ENCODE measurements at places on chromosomes 7 and 10. TPM values are rescaled to one million over a fixed set of nuclear protein-coding genes. Genes with fewer than 3 reads are reported as not detected.

DNA sequence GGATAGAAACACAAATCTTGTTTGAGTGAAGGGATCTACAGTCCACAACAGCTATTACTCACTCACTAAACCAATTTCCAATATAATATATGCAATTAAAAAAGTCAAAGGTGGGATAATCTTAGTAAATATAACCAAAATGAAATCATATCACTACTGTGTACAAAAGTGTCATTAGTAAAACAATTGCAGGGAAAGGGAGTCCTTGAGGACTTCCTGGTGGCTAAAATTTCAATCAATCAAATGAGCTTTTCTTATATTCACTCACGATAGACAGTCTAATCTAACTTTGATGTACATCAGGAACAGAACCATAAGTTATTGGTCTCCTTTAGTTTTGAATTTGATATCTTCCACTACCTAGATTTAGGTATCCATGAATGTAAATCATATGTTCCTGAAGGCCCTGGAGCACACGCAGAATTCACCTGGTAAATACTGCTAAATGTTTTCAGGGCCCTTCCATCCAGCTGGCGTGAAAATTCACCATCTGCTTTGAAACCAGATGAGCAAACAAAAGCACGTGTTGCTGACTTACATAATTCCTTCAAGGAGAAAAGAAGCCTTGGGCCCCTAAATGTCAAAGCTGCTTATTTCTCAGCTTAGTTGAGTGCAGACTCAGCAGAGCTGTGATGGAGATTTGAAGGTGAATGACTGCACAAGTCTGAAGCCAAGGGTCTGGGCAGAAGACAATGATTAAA, 159.3 kb upstream of the TMEM196 start:
- no peaks in the 10 kb centered on the region for H3K27me3 ChIP-seq
- no peak overlapping the region for H3K27ac ChIP-seq
- H3K4me3 ChIP-seq: no peak overlapping the region
- no peaks in the 10 kb centered on the region for H3K4me1 ChIP-seq
- DNase-seq: no peak

DNA sequence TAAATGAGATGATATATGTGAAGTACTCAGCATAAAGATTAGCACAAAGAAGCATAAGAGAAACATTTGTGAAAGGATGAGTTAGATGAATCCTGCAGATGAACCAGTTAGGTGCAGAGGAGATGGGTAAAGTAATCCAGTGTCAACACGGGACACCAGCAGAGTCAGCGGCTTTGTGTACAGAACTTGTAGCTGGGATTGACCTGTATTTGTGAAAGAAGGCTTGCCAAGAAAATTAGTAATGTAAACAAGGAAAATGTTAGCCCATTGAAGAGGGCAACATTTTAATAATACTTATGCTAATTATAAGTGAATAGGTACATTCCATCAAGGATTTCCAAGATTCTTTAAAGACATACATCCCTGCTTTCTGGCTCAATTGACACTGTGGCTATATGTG, 255.7 kb downstream of the PTEN start:
- no peak overlapping the region for H3K4me3 ChIP-seq
- H3K27ac ChIP-seq: no peak overlapping the region

DNA sequence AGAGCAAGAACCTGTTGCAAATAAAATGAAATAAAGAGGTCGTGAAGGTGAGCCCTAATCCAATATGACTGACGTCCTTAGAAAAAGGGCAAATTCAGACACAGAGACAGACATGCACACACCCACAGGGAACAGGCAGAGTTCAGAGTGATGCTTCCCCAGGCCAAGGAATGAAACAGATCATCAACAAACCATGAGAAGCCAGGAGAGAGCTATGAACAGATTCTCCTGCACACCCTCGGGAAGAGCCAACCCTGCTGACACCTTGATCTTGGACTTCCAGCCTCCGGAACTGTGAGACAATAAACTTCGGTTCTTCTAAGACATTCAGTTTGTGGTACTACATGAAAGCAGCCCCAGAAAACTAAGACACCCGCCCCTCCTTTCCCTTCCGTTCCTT, 290.4 kb upstream of the KLF6 start:
- H3K4me1 ChIP-seq: peaks cover 42% of the 10 kb centered on the region
- DNase-seq: no peak
- H3K4me3 ChIP-seq: no peak overlapping the region

ZP3 gene
- total RNA-seq: 1.6 TPM

VENTX gene
- not detected for total RNA-seq

DNA sequence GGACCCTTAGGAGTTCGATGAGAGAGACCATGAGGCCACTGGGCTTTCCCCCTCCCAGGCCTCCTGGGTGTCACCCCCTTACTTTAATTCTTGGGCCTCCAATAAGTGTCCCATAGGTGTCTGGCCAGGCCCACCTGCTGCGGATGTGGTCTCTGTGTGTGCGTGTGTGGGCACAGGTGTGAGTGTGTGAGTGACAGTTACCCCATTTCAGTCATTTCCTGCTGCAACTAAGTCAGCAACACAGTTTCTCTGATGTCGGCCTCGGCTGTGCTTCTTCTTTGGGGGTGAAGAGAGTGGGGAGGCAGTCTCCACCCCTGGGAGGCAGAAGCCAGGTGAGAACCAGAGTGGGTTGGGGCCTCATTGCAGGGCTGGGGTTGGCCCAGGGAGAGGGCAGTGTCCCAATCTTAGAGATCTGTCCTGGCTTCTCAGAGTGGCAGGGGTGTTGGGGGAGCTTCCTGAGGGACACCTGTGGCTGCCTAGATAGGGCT, 1.5 kb downstream of the PVRIG start:
- peak; percentile 69 for DNase-seq
- no peaks in the 10 kb centered on the region for H3K36me3 ChIP-seq
- no peaks in the 10 kb centered on the region for H3K27me3 ChIP-seq
- peak overlapping the region; percentile 89 for H3K27ac ChIP-seq
- peak overlapping the region; percentile 95 for H3K4me3 ChIP-seq

CRTAC1 gene
- not detected for total RNA-seq

GRCh38 chr7:24082826-24083225, 201.2 kb upstream of the NPY start:
- H3K27ac ChIP-seq: no peak overlapping the region
- H3K36me3 ChIP-seq: no peaks in the 10 kb centered on the region
- no peak for DNase-seq
- no peaks in the 10 kb centered on the region for H3K27me3 ChIP-seq

GIMAP5 gene
- 70.4 TPM for total RNA-seq

GRCh38 chr10:125455431-125455830, 227.5 kb downstream of the TEX36 start:
- H3K27ac ChIP-seq: no peak overlapping the region
- no peak for DNase-seq
- H3K4me1 ChIP-seq: no peaks in the 10 kb centered on the region
- H3K27me3 ChIP-seq: no peaks in the 10 kb centered on the region
- no peak overlapping the region for H3K4me3 ChIP-seq

HOXA1 gene
- total RNA-seq: 0.38 TPM

- H3K27ac ChIP-seq: no peak overlapping the region
- no peak for DNase-seq
- no peaks in the 10 kb centered on the region for H3K36me3 ChIP-seq
- H3K4me1 ChIP-seq: peaks cover 37% of the 10 kb centered on the region
Observed at GRCh38 chr7:27191833-27192545, 7.0 kb upstream of the HOXA11 start.

OGDHL gene
- 0.70 TPM for total RNA-seq

- H3K27me3 ChIP-seq: no peaks in the 10 kb centered on the region
- H3K4me3 ChIP-seq: no peak overlapping the region
- H3K4me1 ChIP-seq: no peaks in the 10 kb centered on the region
- DNase-seq: no peak
- H3K36me3 ChIP-seq: no peaks in the 10 kb centered on the region
- no peak overlapping the region for H3K27ac ChIP-seq
Observed at GRCh38 chr7:124071843-124072242, 39.0 kb upstream of the TMEM229A start.

ANKRD26 gene
- total RNA-seq: 9.7 TPM

HMX3 gene
- not detected for total RNA-seq

DNA sequence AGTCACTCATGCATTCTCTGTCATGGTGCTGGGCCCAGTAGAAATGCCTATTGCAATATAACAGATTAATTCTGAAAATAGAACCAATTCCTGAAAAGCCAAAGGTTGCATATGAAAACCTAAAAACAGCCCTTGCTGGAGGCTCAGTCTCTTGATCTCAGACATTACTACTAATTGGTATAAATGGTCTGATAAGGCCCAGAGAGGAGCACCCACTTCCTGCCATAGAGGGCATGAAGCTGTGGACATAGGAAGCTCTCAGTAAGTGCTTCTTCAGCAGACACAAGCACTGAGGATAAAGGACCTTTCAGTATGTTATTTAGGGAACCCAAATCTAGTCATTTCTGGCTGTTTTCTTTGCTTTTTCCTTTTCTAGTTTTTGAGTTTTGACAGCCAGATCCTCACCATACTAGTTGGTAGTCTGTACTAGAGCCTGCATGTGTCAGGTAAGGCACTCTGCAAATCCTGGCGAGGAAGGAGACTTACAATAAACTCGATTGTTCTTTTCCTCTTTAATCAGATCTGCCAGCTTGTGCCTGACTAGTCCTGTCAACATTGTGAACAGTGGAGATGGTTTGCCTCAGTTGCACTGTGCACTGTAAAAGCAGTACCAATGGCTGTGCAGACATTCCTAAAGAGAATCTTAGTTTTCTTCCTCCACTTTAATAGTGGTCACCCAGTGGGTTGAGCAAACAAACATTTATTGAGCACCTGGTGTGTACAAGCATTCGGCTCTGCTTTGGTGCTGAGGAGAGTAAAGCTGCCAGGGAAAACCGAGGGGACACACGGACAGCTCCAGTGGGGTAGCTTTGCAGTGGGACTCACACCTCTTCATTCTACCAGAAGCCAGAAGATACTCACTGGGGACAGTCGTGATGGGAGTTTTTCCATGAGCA, 140.9 kb downstream of the CHN2 start:
- no peaks in the 10 kb centered on the region for H3K27me3 ChIP-seq
- H3K36me3 ChIP-seq: no peaks in the 10 kb centered on the region
- no peak overlapping the region for H3K27ac ChIP-seq

- no peaks in the 10 kb centered on the region for H3K27me3 ChIP-seq
- DNase-seq: no peak
Observed at GRCh38 chr7:20158684-20159083, 58.5 kb downstream of the MACC1 start.

- H3K4me1 ChIP-seq: peaks cover 28% of the 10 kb centered on the region
- DNase-seq: no peak
- no peak overlapping the region for H3K27ac ChIP-seq
- H3K27me3 ChIP-seq: no peaks in the 10 kb centered on the region
- H3K36me3 ChIP-seq: no peaks in the 10 kb centered on the region
- no peak overlapping the region for H3K4me3 ChIP-seq
Observed at GRCh38 chr7:76008156-76008687, 13.8 kb upstream of the TMEM120A start.

SPDYE9 gene
- not detected for total RNA-seq

DNA sequence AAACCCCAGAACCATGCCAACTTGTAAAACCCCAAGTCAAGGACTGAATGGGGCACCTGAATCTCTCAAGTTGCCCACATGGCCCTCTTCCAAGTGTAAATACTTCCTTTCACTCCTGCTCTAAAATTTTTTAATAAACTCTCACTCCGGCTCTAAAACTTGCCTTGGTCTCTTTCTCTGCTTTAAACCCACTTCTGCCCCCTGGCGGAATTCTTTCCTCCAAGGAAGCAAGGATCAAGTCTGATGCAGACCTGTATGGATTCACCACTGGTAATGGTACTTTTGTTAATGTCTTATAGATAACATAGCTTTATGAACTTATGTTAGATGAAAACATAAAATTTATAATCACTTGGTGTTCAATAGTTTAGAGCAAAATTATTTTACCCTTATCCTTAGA, 33.8 kb downstream of the SLC16A9 start:
- H3K4me1 ChIP-seq: no peaks in the 10 kb centered on the region
- no peak for DNase-seq
- H3K36me3 ChIP-seq: no peaks in the 10 kb centered on the region
- H3K27ac ChIP-seq: no peak overlapping the region

- H3K27me3 ChIP-seq: no peaks in the 10 kb centered on the region
- no peak overlapping the region for H3K27ac ChIP-seq
- H3K4me1 ChIP-seq: no peaks in the 10 kb centered on the region
- H3K4me3 ChIP-seq: no peak overlapping the region
- no peaks in the 10 kb centered on the region for H3K36me3 ChIP-seq
Observed at GRCh38 chr10:101878869-101879268, 35.3 kb upstream of the KCNIP2 start.

DNA sequence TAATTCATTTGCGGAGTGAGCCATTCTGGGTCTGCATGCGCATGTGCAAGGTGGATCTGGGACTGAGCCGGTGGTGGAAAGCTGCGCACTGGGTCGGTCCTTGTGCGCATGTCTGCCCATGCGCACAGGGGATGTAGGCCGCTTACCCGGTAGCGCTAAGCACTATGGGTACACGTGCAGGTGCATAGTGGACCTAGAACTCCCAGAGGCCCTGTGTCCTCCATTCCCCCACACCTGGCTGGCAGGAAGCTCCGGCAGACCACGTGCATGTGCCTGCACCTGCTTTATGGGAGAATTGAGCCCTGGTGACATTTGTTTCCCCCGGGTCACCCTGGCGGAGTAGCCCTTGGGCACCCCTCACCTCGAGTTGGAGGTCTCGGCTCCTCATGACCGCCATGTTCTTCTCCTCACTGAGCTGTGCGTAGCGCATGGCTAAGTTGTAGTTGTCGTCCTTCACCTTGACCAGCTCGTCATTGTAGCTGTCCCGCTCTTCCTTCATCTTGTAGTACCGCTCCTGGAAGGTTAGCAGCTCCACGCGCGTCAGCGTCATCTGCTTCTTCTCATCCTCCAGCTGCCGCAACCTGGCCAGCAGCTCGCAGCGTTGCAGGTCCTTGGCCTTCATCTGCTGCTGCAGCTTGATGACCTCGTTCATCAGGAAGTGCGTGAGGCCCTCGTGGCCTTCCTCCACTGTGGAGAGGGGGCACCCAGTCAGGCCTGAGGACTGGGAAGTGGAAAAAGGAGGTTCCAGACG, 99.6 kb downstream of the CARD11 start:
- no peak for DNase-seq
- H3K36me3 ChIP-seq: peaks cover 77% of the 10 kb centered on the region
- H3K4me1 ChIP-seq: no peaks in the 10 kb centered on the region
- no peak overlapping the region for H3K27ac ChIP-seq
- no peak overlapping the region for H3K4me3 ChIP-seq

DNA sequence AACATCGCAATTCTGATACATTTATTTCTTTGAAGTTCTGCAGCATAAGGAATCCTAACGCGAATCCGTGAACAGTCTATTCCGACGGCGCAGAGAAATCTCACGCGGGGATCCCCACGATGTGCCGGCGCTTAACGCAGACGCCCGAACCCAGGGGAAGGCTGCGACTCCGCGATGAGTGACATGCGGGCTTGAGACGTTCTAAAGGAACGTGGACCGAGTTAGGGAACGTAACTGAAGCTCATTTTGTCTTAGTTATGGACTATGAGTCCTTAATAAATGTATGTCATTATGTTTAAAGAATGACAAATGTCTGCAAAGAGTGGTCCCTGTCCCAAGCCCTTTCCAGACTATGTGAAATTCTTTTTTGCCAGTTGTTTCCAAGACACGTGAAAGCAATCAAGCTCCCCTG, 995 bp upstream of the PARD3 start:
- peaks cover 11% of the 10 kb centered on the region for H3K27me3 ChIP-seq
- DNase-seq: no peak
- H3K4me3 ChIP-seq: no peak overlapping the region
- H3K36me3 ChIP-seq: no peaks in the 10 kb centered on the region
- no peak overlapping the region for H3K27ac ChIP-seq

All from CD8-positive, alpha-beta memory T cell (primary cell).